ENCODE measurements at places on chromosomes 1 and 21.

DNA sequence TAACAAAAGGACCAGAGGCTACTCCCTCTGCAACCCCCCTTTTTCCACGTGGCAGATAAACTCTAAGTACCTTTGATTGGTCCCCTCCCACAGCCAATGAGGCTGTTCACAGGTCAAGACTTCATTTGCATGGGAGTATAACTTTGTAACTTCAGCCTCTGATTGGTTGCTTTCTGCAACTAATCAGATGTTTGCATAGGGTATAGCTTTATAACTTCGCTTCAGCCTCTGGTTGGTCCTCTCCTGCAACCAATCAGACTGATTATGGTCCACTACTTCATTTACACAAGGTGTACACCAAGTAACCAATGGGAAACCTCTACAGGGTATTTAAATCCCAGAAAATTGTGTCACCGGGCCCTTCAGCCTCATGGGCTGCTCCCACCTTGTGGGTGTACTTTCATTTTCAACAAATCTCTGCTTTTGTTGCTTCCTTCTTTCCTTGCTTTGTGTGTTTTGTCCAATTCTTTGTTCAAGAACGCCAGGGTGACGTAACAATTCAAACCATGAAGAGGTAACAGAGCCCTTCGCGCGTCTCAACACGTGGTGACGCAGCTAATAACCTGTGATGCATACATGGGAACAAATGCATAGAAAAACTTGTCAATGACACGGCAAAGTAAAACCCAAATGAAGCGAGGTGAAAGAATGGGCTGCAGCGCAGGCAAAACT lies 47.2 kb downstream of the VPS26C start:
- no peak for DNase-seq

- no peak for DNase-seq
These were observed 134.9 kb downstream of the RERE start for GRCh38 chr1:8682573-8682972.

DNA sequence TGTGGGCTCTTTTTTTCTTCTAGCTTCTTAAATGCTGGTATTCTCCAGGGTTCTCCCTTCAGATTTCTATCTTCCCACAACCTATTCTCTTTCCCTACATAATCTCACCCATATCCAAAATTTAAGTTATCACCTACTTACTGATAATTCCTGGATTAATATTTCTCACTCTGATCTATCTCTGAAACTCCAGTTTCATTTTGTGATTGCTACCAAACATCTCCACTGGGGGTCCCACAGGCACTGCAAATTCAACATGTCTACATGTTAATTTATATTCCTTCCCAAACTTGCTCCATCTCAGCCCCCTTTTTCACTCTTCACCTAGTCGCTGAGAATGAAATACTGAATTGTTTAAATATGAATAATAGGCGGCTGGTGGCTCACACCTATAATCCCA lies 9.9 kb upstream of the C1orf141 start:
- DNase-seq: no peak

DNA sequence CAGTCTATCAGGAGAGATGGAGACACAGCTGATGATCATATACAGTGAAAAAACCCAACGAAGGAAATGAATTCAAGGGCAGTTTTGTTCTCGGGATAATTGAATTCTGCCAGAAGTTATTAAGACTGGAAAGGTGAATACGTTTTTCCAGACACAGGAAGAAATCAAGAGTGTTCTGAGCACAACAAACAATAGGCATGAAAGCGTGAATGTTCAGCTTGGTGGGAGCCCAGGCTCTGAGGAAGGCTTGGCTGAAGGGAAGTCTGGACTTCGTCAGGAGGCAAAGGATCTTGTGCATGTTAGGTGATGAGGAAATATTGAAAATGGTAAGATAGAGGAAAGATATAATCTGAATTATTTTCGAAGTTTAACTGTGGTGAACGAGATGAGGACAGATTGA lies 50.4 kb downstream of the CYYR1 start:
- DNase-seq: no peak
